ENCODE measurements at places on chromosomes 7 and 10. TPM values are rescaled to one million over a fixed set of nuclear protein-coding genes. Genes with fewer than 3 reads are reported as not detected.

Gene SLC29A4
- total RNA-seq = 1.6 TPM

Gene GIMAP7
- total RNA-seq = 36.1 TPM

Gene AKR1D1
- not detected for total RNA-seq

Gene CPN1
- not detected for total RNA-seq

Gene TEX36
- not detected for total RNA-seq

Gene ASZ1
- not detected for total RNA-seq

Gene CPED1
- not detected for total RNA-seq

Gene FKBP6
- total RNA-seq = not detected

DNA sequence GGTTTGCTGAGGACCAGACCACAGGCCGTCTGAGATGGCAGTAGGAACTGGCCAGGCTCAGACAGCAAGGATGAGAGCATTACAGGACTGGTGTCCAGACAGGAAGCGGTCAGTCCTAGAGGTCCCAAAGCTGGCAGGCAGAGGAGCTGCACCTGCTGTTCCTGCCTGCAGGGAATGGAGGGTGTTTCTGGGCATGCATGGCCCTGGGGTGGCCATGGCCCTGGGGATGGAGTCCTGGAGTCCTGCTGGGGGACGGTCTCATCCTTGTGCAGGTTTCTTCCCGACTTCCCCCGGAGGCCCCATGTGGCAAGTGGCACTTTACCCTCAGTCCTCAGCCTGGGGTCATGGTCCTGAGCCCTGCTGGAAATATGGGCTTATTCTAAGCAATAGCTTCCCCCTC, 274.9 kb upstream of the ADARB2 start:
- no peak for DNase-seq

DNA sequence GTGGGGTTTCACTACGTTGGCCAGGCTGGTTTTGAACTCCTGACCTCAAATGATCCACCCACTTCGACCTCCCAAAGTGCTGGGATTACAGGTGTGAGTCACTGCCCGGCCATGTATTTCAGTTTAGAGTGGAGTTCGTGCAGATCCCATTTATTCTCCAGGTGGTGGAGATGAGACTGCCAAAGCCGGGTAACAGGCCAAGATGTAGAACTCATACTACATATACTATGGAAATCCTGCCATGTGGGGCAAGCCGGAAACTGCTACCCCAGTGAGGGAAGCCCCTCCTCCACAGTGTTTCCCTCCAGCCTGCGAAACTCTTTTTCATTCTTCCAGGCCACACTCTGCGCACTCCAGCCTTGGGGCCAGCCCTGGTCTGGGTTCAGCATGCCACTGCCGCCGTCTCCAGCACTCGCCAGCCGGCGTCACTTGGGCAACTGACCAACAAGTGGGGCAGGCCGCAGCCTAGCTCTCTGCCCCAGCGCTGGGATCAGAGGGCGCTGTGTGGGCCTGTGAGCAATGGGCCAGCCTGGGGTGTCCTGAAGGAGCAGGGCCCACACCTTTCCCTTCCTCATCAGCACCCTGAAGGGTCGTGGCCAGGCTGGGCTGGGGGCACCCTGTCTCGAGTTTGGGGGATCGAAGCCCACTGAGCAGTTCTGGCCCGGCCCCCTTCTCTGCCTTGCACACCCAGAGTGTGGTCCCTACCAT, 122.0 kb downstream of the TRRAP start:
- no peak for DNase-seq

DNA sequence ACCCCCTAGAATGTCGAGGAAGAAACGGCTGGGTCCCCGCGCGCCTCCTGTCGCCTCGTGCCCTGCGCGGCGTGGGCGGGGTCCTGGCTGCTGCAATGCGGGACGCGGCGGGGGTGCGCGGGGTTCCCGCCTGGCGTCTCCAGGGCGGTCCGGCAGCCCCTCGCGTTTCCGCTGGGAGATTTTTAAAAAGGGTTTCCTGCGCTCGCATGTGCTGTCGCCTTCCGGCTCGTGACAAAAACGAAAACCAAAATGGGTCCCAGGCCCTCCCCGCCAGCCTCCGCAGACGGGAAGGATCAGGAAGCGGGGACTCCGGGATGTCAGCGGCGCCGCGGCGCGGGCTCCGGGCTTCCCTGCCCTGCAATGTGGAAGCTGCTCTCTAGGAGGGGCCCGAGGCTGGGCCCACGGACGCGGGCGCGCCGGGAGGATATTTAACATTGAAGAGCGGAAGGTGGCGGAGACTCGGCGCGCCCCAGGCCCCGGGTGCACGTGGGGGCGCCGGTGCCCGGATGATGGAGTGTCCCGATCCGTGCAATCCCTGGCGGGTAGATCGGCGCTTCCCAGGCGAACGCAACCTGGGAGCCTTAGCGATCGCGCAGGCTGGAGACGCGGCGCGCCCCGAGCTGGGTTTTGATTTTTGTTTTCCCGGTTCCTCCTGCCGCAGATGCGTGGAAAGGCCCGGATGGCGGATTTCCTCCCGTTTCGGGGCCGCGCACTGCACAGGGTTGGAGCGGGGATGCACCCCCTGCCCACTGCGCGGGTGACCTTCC, 1.0 kb downstream of the PFKP start:
- peak; percentile 83 for DNase-seq

DNA sequence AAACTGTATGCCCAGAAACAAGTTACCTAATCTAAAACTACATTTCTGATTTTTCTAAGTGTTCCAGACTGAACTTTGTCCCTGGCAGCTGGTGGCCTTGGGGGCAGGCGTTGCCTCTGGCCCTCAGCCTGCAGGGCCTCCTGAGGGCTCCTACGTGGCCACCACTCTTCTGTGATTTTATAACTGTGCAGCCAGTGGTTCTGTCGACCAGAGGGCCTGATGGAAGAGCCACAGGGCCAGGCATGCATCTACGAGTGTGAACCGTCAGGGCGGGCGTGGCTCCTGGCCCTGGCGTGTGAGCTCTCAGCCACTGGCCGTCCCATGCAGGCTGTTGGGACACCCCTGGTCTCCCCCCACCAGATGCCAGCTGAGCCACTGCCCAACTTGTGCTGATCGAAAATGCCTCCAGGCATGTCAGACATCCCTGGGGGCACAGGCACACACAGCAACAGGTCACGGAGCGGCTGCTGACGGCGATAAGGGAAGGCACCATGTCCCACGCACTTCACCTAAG, 173.4 kb downstream of the ZMYND11 start:
- no peak for DNase-seq

DNA sequence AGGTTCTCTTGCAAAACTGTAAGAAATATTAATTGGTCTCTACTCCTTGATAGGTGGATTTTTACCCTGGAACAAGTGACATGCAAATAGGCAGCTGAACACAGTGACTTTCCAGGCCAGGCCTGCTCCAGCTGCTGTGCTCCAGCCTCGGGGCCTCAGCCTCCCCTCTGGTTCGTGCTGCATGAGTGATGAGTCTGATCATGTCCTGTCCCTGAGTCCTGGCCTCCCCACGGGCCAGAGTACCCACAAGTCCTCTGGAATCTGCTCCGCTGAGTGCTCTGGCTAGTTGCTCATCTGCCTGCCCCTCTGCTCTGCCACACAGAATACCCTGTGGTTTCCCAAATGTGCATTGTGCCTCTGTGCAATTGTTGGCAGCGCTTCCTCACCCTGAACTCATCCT, 80.1 kb upstream of the PDZD8 start:
- no peak for DNase-seq

DNA sequence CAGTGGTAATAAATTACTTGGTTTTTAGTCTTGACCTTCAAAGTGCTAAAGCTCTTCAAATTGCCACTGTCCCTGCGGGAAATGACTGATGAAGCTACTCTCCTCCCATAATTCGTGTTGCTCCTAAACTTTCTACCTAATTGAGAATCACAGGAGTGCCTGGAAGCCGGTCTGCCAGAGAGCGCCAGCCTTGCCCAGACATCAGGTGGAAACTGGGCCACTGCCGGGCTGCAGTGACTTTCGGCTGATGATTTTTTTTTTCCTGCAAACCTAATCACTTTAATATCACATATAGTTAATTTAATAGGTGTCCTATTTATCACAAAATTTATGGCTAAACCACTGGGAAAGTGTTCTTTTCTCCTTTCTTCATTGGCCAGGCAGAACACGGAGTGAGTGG, 59.6 kb upstream of the UBE3C start:
- DNase-seq = no peak

DNA sequence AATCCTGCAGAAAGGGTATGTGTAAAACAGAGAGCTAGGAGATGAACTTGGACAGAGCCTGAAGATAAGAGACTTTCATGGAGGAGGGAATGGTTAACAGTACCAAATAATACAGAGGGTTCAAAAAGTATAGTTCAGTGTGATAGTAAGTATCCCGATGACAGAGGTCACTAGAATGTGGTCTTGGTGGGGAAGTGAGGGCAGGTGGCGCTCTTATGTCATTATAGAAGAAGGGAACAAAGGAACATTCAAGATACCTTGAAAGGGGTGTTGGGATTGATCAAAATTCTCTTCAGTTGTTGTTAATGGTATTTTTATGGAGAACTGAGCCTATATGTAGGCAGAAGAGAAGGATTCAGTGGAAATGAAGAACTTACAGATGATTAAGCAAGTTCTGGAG, 312.5 kb downstream of the SUGCT start:
- DNase-seq = no peak

DNA sequence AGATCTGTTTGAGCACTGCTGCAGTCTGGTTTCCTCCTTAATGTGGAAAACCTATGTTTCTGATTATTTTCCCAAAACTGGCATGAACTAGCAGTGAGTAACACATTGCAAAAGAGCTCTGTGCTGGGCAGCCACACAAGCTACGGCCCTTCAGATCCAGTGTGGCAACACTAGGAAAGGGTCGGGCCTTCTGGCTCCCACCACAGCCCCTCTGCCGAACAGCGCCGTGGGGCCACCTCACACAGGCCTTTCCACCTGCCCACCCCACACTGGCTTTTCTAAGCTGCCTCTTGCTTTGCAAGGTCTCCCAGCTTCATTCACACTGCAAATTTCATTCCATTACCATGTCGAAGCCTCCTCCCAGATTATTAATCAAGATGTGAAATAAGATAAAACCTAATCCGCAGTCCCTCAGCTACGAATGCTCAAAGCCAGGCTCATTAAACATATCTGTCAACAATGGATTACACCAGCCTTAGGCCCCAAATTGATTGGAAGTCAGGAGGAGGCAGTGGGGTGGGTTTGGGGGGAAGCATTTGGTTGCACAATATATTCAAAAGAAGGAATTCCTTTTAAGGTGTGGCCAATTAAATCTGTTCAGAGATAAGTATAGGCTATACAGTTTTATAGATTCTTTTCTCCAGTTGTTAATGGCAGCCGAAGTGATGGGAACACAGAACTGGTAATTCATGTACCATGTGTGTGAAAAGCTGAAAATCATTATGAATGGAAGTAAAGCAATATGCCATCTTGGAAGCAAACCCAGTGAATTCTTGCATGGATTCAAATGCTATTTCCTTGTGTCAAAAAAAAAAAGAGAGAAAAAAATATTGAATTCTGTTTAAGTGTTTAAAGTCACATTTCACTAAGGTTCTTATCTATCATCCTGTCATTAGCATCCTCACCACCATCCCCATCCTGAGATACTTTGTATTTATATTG, 223.7 kb downstream of the MTERF1 start:
- DNase-seq = no peak

DNA sequence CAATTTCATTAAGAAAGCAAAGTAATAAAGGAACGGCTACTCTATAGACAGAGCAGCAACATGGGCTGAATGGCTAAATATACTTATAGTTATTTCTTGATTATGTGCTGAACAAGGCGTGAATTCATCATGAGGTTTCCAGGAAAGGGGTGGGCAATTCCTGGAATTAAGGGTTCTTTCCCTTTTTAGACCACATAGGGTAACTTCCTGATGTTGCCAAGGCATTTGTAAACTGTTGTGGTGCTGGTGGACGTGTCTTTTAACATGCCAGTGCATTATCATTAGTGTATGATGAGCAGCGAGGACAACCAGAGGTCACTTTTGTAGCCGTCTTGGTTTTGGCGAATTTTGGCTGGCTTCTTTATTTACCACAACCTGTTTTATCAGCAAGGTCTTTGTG, 28.5 kb upstream of the ZMYND11 start:
- peak; percentile 28 for DNase-seq

- no peak for DNase-seq
These were observed at the start of gene CCDC201 for GRCh38 chr7:45873035-45873354. Gene CCDC201, minus strand, starts transcription at chr7:45873082. Its CDS starts 75 bp downstream, at chr7:45873007.

DNA sequence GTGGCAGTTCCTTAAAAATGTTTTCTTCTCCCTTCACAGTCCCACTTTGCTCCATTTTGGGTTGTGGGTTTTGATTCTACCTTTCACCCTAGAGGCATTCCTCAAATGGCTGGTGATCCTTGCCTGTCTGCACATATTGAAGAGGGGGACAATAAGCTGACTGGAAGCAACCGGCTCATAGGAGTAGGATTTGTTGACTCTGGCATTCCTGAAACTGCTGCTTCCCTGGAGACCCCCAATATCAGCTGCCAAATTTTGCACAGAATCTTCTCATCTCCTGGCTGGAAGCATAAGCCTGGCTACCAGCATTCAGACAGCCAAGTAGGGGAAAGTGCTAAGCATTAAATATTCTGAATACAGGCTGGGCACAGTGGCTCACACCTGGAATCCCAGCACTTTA, 53.7 kb downstream of the KIF5B start:
- DNase-seq = no peak

GRCh38 chr10:104980368-104980767, 339.3 kb downstream of the SORCS3 start:
- DNase-seq = no peak

- DNase-seq = no peak
These were observed 90.9 kb upstream of the TCF7L2 start for GRCh38 chr10:112858986-112859651.

DNA sequence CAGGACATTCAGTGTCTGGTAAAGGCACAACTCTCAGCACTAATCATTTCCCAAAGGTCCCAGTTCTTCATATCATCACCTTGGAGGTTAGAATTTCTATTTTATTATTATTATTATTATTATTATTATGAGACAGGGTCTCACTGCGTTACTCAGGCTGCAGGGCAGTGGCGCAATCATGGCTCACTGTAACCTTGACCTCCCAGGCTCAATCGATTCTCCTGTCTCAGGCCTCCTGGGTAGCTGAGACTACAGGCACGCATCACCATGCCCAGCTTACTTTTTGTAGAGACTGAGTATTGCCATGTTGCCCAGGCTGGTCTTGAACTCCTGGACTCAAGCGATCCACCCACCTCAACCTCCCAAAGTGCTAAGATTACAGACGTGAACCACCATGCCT, 91.8 kb upstream of the DOCK1 start:
- DNase-seq = no peak

DNA sequence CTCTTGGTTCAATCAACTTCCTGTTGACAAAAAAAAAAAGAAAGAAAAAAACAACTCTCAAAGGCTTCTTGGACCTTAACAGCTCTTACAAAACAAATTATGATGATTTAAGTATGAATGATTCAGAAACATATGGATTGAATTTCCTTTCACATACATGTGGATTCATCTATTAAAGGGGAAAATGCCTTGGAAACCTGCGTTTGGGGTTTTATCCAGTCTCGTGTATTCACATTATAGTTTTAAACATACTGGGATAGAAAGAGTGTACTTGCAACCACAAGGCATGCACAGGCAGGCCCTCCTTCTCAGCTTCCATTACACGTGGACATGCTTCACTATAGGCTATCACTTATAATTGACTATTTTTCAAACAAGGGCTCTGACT, 286.7 kb downstream of the INHBA start:
- no peak for DNase-seq

GRCh38 chr10:17648243-17649035, 4.5 kb downstream of the STAM start:
- DNase-seq = peak; percentile 70
